HuH-7 (cell line): ENCODE measurements at places on chromosomes 6 and 20.

DNA sequence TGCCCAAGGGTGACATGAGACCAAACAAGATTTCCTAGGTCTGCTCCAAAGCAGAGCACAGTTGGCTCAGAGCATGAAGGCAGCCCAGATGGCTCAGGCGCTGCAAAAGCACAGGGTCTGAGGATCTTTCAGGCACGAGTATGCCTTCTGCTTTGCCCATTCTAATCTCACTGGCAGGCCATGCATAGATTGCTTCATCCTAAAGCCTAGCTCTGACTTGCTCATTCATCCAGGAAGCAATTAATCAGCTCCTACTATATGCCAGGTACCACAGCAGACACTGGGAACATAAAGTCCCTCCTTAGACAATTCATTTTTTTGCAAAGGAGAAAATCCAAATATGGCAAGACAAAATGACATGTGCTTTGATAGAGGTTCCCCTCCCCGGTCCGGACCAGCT is 31.2 kb downstream of the GPLD1 start:
- DNase-seq = no peak

DNA sequence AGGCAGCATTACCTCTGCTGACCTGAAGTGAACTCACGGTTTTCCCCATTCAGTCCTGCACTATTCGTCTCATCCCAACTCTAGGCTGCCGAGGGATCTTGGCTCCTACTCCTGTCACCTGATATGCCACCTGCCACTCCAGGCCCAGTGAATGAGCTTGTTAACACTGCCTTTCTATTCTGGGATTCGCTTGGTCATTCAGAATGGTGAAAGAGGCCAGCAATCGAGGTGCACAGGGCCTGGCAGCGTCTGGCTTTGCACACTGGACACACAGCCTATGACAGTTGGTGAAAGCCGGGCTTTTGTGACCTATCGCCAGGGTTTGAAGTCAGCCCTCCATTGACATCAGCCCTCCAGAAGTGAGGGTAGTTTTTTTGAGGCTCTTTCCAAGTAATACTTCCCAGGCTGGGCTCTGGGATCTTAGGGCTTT is 59.3 kb upstream of the MYL9 start:
- no peak for DNase-seq

DNA sequence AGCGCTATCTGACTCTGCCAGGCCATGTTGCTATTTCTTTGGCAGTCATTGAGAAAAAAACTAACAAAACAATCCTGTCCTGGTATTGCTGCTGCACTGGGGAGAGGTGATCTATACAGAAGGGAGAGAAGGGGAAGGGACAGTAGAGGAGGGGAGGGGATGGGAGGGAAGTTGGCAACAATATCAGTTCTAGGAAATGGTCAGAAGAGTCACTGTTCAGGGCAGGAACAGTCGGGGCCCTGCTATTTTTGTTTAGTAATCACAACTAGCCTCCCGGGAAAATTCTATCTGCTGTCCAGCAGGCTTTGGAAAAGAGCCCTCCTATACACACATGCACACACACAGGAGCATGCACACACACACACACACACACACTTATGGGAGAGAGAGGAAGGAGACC is 142.3 kb upstream of the CARMIL1 start:
- DNase-seq = no peak

- DNase-seq = no peak
Measured at GRCh38 chr6:89085409-89086205, 5.1 kb downstream of the PNRC1 start.

- no peak for DNase-seq
Measured at GRCh38 chr6:28933069-28933468, 9.3 kb upstream of the TRIM27 start.

GRCh38 chr6:113522376-113522775 is 334.8 kb upstream of the MARCKS start:
- no peak for DNase-seq

- no peak for DNase-seq
Measured at GRCh38 chr6:22146931-22147701, 149.7 kb downstream of the PRL start.

GRCh38 chr20:25178563-25179438 is 16.7 kb upstream of the ENTPD6 start:
- peak; percentile 68 for DNase-seq

DNA sequence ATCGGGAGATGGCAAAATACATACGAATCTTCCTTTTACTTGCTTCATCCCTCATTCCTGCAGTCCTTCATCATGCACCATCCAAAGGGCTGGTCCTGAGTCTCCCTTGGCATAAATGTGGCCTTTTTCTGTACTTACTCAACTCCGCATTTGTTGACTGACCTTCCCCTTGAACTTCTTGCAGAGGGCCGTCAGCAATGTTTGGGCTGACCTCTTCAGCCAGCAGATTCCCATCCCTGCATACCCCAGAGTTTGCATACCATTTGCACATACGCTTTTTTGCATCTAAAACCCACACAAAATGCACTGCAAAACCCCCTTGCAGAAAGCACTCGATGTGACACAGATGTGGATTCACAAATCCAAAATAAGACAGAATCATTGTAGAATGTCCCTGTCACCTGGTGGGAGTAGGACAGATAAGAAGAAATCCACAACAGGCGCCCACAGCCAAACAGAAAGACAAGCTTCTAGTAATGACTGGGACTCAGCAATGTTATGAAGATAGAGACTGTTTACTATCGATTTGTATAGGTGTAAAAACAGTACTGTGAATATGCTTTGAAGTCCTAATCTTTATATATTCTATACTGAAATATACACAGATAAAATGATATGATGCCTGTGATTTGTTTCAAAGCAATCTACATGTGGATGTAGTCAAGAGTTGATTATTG is 45.8 kb downstream of the TBC1D7 start:
- DNase-seq = no peak

DNA sequence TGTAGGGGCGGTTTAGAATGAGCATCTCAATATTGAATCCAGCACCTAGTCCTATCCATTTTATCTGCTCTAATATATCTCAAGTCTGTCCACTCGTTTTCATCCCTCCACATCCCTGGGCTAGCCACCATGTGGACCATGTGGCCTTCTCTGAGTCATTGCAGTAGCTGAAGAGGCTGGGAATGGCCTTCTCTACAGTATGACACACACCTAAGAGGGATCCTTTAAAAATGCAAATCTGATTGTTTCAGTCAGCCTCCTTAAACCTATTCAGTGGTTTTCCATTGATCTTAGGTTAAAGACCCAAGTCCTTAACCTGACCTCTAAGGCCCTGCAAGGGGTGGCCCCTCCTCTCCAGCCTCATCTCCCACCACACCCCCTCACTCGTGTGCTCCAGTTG is 9.4 kb downstream of the RING1 start:
- no peak for DNase-seq

DNA sequence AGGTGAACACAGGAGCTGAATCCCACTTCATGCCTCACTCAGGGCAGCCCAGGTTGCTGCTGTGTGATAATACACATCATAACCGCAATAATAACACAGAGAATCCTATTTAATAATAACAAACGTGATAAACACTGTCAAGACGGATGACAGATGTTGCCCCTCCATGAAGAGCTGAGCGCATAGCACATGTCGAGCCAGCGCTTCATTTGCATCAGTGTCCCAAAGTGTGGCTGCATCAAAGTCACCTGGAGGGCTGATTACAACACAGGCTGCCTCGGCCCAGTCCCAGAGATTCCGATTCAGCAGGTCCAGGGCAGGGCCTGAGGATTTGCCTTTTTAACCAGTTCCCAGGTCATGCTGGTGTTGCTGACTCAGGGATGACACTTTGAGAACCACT is 198.5 kb downstream of the QKI start:
- no peak for DNase-seq

- DNase-seq = no peak
Measured at GRCh38 chr6:9554806-9555205, 860.1 kb downstream of the TFAP2A start.
